ENCODE measurements at places on chromosomes 1 and 21. TPM values are rescaled to one million over a fixed set of nuclear protein-coding genes. Genes with fewer than 3 reads are reported as not detected.

- no peak for DNase-seq
Measured at GRCh38 chr1:197314682-197315081, 46.6 kb downstream of the CRB1 start.

DNA sequence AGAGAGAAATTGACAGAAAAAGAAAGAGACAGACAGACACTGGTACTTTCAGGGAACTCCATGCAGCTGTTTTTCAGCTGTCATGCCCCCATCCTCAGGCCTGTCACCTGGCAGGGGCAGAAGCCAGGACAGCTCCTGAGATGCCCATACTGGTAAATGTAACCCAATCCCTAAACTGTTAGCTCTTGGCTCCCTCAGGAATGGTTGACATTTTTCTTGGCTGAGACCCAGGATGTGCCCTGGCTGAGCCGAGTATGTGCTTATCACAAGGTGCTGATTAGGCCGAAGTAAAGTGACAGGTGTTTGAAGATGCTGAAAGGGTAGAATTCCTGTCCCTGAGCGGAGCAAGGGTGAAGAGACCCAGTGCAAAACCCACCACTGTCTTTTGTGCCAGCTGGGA is 50.7 kb downstream of the PGM1 start:
- DNase-seq = no peak

GRCh38 chr1:87399264-87399663 is 70.6 kb downstream of the LMO4 start:
- DNase-seq = no peak

DNA sequence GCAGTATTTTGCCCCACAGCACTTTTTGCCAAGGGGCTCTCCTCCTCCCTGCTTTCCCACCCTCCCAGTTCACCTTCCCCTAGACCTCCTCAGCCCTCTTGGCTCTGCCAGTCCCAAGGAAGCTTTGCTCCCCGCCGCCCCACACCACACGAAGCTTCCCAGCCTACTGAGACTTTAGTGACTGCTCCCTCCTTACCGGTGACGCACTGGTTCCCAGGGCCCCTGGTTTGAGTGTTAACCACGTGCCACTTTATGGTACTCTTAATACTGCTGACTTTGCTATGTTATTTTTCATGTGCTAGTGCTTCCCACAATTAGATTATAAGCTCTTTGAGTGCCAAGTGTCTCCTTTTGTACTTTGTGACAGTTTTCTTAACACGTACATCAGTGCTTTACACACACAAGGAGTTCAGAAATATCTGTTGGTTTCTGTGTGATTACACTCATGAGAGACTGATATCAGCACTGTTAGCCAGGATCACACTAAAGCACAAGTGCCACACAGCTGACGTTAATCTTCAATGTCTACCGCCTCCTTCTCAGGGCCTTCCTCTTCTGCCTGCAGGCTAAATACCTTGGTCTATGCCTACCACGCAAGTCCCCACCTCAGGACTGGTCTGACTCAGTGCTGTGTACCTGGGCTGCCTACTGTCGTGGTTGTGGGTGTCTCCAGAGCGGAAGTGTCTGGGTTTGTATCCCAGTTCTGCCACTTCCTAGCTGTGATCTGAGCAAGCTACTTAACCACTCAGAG is 61.0 kb downstream of the DNTTIP2 start:
- no peak for DNase-seq

GRCh38 chr1:66436378-66437135 is 97.4 kb upstream of the SGIP1 start:
- DNase-seq = no peak

DNA sequence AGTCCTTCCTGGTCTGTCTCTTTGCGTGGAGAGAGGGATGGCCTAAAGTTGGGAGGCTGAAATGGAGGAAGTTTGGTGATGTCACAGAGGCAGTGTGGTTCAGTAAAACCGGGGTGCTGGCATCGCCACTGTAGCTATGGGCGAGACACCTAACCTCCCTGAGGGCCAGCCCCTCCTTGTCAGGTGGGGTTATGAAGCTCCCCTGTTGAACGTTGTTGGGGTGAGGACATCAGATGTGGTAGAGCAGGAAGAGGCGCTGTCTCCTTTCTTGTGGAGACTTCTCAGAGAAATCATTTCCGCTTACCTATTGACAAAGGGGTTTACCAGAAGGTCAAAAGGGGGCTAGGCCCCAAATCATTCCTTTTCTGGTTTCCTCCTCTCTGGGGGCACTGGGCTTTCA is 294.7 kb downstream of the SIPA1L2 start:
- DNase-seq = no peak

- DNase-seq = no peak
Measured at GRCh38 chr1:171636141-171636540, 14.1 kb downstream of the MYOCOS start.

ERI3 gene
- total RNA-seq = 81.9 TPM
